Stimulated activated naive CD8-positive, alpha-beta T cell treated with anti-CD3 and anti-CD28 coated beads, Interleukin-15, amount 100 ng/mL, for 72 hours (primary cell): ENCODE measurements at places on chromosomes 4 and X.

DNA sequence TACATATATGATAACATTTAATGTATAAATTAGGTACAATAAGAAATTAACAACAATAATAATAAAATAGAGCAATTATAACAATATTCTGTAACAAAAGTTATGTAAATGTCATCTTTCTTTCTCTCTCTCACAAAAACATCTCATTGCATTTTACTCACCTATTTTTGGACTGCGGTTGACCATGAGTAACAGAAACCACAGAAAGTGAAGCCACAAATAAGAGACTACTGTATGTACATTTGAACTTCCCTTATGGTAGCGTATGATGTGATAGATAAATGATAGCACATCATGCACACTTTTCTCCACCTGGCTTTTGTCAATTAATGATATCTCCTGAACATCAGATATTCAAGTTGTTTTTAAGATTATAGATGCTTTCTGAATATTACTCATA lies 80.5 kb downstream of the HNRNPD start:
- peak; percentile 27 for DNase-seq

DNA sequence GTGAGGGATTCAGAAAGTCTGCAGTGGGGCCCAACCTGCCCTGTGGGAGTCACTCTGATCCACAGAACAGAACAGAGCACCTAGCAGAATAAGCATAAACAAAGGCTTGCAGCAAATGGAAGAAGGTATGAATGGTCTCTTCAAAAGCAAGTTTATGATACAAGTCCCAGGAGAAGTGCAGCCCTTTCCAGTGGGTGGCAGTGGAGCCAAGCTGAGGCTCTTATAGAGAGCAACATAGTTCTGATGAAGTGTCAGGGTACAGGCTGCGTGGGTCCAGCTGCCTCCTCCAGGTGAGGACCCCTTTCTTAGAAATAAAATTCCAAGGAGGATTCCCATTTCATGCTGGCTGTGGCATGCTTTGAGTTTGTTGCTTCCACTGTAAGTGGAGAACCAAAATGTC lies 88.8 kb upstream of the PAK3 start:
- no peak for DNase-seq

- no peak for DNase-seq
Observed at GRCh38 chr4:48347282-48347921, 6.1 kb downstream of the SLAIN2 start.

- no peak for DNase-seq
Observed at GRCh38 chr4:103002551-103002950, 17.0 kb downstream of the SLC9B1 start.

DNA sequence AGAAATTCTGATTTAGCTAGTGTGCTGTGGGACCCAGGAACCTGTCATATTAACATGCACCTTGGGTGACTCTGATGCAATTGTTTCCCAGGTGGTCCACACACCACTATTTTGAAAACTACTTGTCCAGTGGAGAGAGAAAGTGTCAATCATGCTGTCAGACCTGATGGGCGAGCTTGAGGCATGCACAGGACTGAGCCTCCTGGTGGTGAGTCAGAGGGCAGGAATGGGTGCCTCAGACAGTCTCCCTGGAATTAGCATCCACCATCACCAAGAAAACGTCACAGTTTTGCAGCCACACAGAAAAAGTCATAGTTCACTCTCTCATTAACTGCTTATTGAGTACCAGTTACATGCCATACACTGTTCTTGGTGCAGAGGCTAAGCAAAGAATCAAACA lies 181.8 kb upstream of the MAOA start:
- no peak for DNase-seq

DNA sequence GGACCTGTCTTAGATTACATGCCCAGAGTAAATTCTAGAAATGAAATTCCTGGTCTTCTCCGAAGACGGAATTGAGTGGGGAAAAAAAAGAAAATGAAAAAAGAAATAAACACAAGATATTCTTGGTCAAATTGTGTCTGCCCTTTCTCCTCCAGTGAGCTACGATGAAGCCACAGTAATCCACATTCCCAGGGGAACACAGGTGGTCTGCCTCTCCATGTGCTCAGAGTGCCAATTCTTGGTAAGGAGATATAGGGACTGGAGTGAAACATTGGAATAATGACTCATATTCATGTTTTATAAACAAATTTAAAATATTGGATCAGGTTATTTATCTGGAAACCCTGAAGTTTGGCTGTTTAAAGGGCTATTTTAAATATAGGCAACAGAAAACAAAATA lies 54.2 kb upstream of the MGST2 start:
- no peak for DNase-seq
